Activated T-helper 1 cell treated with Interleukin-2 at 50 U/mL for 16 hours (primary cell): ENCODE measurements at places on chromosomes 11 and 22.

GRCh38 chr11:38543311-38543710 is 1945.3 kb upstream of the RAG2 start:
- DNase-seq = no peak

DNA sequence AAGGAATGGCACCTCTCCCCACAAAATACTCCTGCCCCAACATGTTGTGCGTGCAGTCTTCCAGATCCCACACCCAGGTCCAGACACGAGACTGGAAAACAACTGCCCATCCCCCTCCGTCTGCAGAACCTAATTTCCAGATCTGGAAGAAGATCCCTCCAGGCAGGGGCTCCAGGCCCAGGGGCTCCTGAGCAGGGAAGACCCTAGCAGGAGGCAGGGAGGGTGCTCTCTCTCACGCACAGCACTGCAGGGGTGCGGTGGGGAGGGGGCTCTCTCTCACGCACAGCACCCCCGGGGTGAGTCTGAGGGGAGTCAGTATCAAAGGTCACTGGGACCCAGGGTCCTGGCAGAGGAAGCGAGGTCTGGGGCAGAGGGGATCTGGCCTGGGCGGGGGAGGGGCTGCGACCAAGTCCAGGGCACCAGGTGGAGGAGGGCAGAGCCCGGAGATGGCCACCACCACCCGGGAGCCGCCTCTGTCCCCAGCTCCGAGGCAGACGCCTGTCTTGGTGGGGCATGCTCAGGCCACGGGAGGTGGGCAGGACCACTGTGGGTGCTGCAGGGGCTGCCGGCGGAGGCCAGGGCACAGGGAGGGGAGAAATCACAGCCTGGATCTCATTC is 1.7 kb downstream of the MLC1 start:
- DNase-seq = no peak

DNA sequence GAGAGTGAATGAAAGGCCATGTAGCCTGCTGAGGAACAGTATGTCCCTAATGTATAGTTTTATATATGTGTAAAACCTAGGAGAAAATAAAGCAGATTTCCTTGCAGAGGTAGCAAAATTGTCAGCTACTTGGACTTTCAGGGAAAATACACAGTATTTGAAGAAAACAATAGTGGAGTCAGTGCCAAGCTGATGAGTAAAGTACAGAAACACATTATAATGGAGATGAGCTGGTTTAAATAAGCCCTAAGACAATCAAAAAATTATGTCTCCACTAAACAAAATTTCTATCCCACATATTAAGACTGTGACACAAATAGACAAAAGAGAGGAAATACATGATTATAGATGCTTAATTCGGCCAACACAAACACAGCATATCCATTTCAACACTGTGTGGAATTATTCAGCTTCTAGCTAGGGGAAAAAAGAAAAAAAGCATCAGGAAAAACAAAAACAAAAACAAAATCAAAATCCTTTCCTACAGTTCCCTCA is 75.9 kb downstream of the MAML2 start:
- no peak for DNase-seq

GRCh38 chr11:103927535-103927934 is 108.9 kb upstream of the DDI1 start:
- no peak for DNase-seq

DNA sequence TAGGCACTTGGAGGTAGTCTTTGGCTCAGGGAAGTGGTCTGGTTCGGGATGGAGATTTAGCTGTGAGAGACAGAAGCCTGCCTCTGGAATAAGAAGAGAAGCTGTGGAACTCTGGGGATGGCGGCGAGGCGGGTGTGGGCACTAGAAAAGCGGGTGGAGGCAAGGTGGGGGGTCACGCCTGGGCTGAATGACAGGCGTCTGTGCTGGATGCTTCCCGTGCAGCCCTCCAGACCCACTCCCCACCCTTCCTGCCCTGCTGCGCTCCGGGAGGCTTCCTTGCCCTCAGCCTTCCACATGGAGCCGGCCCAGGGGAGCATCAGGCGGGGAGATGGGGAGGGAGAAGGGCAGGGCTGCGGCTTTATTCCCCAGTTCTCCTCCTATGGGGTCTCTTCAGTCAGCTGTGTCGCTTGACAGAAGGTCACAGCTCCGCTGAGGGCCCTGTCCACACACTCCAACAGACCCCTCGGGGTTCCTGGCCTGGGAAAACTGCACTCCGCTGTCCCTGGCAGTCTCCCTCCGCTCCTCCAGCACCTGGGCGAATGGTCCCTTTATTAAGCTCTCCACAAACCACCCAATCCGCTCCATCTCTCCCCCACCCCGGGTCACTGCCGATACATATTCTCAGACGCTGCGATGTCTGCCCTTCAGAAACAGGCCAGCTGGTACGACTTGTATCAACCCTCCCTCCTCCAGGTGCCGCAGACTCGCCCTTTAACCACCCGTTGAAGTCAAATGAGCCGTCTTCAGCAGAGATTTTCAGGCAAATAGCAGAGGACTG is 6.2 kb downstream of the DNAJB13 start:
- no peak for DNase-seq

- no peak for DNase-seq
These were observed 89.8 kb downstream of the PLEKHA7 start for GRCh38 chr11:16924462-16924825.

DNA sequence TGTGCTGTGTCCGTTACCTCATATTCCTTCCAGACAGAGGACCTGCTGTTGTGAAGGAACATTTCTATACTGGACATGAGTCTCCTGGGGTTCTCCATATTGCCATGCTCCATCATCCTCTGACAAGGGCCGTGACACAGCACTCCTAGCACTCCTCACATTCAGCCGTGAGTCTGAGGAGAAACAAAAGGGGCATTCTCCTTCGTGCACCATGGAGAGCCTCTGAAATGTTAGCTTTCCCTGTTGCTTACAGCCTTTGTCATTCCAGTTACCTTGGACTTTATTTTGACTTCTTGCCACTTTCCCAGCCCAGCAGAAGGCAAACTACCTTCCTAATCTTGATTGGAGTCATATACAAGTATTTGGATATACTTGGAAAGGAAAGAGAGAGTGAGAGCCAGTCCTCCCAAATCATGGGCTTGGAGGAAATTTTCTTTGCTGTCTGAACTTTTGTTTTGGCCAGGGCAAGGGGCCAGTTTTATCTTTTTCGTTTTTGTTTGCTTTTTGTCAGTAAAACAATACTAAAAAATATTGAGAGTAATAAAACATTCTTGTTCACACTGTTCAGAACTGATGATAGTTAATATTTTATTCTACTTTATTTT is 29.1 kb upstream of the TECTA start:
- no peak for DNase-seq

DNA sequence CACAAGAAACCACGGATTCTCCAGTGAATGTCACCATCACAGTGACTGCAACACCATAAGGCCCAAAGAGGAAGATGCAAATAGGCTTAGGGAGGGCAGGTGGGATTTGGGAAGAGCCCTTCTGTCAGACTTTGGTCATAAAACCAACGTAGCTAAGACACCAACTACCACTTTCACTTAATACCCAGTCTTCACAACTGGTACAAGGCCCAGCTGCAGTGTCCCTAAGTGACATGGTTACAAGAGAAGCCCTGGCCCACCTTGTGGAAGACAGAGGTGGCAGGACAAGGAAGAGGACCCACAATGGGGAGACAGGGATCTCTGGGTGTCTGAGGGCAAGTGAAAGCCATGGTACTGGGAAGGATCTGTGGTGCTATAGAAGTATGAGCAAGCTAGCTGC is 10.0 kb downstream of the VSIG10L2 start:
- no peak for DNase-seq

- no peak for DNase-seq
These were observed 11.1 kb downstream of the OR5B3 start for GRCh38 chr11:58395581-58395980.

DNA sequence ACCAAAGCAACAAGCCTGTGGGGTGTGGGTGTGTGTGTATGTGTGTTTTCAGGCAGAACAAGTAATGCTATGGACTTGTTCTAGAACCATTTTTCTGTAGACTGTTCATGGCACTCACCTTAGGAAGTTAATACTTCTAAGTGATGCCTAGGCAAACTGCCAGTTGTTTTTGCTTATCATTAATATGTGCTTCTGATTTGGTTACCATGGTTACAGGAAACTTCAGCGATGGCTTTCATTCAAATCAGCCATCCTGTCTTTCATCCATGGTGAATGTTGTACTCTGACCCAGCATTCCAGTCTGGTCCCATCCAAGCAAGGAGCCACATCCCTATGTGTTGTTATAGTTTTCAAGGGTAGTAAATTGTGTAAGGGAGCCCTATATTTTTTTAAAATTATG is 49.8 kb upstream of the ARHGAP20 start:
- no peak for DNase-seq

GRCh38 chr11:72782081-72782920 is 11.5 kb downstream of the STARD10 start:
- no peak for DNase-seq

GRCh38 chr11:887589-887988 is 23.0 kb downstream of the CHID1 start:
- DNase-seq = no peak

GRCh38 chr11:88292171-88292843 is 45.2 kb downstream of the CTSC start:
- no peak for DNase-seq

GRCh38 chr11:128711890-128712289 is 18.0 kb downstream of the FLI1 start:
- DNase-seq = no peak
